IMR-90 (cell line): ENCODE measurements at places on chromosomes 2 and 18.

- DNase-seq, result peak; percentile 37
These were observed 113.1 kb upstream of the WDR75 start for GRCh38 chr2:189327879-189328847.

DNA sequence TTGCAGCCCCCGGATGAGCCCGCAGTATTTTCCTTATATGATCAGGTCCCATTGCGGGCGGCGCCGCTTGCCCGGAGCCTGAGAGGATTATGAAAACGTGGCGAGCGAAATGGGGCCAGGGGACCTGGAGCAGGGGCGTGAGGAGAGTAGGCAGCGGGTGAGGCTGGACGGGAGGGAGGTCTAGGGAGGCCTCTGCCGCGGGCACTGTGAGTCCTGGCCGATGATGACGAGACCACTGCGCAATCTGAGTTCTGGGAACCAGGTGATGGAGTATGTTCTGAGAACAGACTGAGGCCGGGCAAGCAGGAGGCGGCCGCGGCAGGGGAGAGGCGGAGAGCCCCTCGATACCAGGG is 790 bp upstream of the ACAA2 start:
- DNase-seq, result peak; percentile 69

DNA sequence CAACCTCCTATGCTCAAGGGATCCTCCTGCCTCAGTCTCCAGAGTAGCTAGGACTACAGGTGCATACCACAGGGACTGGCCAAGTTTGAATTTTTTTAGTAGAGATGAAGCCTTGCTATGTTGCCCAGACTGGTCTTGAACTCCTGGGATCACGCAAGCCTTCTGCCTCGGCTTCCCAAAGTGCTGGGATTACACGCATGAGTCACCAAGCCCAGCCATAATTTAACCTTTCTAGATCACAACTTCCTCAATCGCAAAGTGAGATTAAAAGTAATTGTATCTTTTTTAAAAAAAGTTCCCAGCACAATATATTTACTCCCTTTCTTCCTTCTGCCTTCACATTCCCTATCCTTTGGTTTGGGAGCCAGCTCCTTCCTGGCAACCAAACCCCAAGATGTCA is 5.8 kb upstream of the PPP1CB start:
- no peak for DNase-seq

DNA sequence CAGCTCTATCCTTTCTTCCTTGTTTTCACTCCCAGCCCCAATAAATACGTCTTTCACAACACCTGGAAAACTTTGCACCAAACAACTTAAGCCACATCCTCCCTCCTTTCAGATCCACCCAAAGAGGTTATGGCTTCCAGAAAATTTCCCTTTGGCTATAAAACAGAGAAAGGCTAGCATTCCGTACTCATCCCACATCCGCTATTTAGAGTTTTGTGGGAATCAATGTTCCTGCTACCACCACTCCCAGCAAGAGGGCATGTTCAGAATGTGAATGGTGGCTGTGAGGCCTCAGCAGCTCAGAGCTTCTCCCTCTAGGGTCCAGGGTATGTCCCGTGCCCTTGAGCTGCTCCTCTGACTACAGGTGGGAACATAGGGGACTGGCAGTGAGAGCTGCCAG is 214.6 kb downstream of the NCK2 start:
- DNase-seq, result no peak

DNA sequence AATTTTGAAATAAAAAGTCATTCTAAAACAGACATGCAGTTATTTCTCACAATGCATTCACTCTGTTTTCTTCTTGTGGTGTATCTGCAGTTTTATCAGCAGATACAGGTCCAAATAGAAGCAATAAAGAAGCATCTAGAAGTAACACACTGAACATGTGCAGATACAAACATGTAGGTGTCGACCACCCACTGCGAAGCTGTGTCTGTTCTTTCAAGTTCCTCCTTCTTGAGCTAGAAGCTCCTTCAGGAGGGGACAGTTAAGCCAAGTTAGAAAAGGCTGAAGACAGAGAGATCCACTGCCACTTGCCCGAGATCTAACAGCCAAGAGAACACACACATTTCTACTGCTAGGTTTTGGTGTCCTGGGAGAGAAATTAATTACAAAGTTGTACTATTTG is 30.1 kb downstream of the WDFY1 start:
- DNase-seq, result no peak

- DNase-seq, result no peak
These were observed 161.0 kb upstream of the UNC80 start for GRCh38 chr2:209610631-209611030.

- DNase-seq, result peak; percentile 20
These were observed 179.3 kb upstream of the MGAT5 start for GRCh38 chr2:134074619-134075018.

- peak; percentile 55 for DNase-seq
These were observed 51.1 kb downstream of the LPIN2 start for GRCh38 chr18:2961821-2962220.
